Globus pallidus (tissue), 1 donor: ENCODE measurements at places on chromosomes 7 and 10.

DNA sequence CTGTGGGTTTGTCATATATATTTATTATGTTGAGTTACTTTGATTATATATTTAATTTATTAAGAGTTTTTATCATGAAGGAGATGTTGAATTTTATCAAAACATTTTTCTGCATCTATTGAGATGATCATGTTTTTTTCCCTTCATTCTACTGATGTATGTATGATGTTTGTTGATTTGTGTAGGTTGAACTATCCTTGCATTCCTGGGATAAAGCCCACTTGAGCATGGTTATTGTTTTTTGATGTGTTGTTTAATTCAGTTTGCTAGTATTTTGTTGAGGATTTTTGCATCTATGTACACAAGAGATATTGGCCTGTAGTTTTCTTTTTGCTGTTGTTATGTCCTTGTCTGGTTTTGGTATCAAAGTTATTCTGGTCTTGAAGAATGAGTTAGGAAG lies 31.1 kb downstream of the SCART1 start:
- no peak for DNase-seq

DNA sequence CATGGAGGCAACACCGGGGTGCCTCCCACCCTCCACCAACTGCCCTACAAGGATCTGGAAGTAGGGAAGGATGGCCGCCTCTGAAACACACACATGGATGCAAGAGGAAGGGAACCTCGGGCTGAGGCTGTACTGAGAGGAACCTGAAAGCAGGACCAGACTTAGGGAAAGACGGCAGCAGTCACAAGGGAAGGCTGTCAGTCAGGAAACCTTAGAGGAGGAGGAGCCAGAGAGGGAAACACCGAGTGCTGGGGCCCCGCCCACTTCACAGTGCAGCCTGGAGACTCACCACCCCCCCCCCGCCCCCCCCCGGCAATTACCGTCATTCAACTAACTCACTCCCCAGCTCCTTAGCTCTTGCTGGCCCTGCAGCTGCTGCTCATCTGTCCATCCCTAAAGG lies 2.5 kb downstream of the CYREN start:
- DNase-seq = no peak

GRCh38 chr10:3935141-3935540 lies 150.1 kb upstream of the KLF6 start:
- no peak for DNase-seq

DNA sequence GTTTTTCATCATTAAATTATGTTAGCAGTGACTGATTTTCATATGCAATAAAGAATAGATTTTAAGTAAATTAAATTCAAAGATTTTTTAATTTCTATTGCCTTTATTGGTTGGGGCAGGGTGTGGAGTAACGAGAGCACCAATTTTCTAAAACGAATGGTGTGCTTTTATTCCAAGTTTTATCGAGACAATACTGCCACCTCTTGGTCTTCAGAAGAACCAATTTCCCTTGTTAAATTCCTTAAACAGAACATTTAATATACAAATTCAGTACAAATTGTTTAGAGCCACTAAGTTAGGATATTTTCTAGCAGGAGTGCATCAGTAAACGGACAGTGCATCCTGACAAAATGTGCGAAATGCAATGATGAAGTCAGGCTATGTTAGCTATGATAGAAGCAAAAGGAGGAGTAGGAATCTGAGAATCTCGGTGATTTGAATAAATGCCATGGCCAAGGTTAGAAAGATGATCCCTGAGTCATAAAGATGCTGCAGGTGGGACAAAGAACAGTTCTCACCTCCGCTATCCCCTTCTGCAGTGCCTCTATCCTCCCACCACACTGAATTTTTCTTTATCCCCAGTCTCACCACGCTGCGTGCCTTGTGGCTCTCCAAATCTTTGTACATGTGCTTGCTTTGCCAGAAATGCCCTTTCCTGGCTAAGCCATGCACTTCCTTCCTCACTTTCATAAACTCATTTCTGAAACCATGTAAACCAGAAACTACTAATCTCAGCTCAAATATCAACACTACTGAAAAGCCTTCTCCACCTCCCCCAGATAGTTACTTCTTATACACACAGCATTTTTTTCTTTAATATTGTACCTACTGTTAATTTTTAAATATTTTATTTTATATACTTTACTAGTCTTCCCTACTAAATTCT lies 31.9 kb upstream of the AGBL3 start:
- peak; percentile 38 for DNase-seq

DNA sequence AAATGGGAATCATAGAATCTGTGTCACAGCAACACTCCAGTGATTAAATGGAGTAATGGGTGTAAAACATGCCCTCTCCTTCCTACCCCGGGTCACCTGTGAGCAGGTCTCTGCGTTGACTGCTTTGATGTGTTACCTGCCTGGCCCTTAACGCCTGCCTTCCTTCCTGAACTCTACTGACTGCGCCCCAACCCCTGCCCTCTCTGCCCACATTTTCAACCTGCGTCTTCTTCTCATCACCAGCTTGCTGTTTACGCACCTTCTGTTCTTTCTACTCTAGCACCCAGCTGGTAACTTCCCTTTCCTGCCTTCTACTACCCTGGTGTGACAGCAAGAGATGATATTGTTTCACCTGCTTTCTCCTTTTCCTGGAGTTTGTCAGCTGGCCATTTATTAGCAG lies 303.0 kb upstream of the LRGUK start:
- no peak for DNase-seq

DNA sequence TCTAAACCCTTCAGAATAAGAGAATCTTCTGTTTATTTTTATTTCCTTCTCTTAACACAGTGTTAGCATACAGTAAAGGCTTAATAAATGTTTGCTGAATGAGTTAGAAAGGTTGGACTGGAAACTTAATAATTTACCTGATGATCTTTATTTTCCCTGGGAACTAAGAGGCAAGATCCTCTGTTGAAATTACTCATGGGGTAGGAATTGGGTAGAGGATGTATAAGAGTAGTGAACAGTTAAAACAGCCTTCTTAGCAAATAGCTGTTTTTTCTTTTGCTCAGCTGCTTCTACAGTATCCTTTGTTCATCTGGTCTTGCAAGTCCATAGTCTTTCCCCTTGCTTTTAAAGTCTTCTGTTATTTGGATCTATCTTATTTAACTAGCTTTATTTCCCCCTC lies 80.0 kb downstream of the AKAP9 start:
- no peak for DNase-seq

DNA sequence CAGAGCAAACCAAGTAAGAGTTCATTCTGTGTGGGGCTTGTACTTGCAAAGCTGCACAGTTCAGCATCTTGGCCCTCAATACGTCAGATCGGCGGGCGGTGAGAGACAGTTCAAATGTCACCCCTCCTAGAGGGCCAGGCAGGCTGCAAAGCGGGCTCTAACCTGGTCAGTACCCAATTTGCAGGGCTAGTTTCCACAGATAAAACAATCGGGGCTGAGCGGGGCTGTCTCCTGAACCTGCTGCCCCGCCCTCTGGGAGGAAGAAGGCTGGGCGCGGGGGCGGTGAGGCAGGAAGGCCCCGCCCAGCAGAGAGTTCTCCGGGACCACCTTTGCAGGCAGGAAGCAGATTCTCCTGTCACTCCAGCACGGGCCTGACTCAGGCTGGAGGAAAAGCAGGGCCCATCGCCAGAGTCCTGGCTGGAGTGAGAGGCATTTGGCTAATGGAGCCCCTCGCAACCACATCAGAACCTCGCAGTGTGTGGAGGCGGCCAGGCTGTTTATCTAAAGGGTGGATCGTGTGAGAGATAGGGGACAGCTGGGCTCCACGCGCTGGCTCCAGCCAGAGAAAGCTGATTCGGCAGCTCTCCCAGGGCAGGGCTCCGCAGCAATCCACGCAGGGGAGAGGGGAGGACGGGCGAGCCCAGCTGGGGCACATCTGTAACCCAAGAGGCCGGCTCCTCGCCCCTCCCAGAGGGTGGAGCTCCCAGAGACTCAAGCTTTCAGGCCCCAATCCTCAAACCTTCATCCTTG lies 83.1 kb downstream of the SH3PXD2A start:
- no peak for DNase-seq

DNA sequence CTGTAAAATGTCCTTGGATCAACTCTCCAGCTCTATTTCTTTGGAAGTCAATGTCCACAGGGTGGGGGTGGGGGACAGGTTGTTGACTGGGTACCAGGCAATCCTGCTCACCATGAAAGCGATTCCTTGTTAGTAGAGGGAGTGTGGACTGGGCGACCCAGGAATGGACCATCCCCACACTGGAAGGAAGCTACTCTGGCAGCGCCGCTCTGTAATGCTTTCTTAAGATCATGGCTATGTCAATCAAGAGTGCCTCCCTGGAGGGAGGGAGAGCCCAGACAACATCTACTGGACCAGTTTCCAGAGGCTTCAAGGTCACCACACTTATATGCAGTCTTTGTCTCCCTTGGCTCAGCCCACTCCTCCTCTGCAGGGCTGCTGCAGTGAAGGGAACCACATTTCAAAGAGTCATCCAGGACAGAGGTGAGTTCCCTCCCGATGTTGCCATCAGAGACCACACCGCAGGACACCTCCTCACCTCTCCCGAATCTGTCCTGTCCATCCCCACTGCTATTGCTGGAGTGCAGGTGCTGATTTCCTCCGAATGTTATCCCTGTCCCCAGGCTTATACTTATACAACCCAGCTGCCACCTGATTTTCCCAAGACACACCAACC lies 6.9 kb downstream of the GIMAP5 start:
- DNase-seq = no peak

GRCh38 chr7:80459776-80460510 lies 51.9 kb downstream of the GNAT3 start:
- no peak for DNase-seq

GRCh38 chr7:3094701-3095445 lies 51.2 kb upstream of the CARD11 start:
- peak; percentile 47 for DNase-seq

DNA sequence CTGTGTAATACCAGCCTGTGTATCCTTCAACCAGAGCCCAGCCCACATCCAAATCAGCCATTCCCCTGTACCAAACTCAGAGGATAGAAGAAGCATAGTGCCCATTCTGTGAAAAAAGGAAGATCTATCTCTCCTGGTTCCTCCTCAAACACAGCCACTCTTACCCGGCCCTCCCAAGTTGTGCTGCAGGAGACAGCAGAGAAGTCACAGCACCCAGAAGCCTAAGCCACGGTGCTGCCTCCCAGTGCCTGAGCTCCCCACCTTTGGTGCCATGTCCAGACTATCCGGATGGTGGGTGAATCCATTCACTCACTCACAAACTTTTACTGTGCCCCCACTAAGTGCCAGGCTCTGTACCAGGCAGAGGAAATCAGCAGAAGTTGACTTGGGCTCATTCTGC lies 166.0 kb upstream of the ZMIZ1 start:
- DNase-seq = no peak

DNA sequence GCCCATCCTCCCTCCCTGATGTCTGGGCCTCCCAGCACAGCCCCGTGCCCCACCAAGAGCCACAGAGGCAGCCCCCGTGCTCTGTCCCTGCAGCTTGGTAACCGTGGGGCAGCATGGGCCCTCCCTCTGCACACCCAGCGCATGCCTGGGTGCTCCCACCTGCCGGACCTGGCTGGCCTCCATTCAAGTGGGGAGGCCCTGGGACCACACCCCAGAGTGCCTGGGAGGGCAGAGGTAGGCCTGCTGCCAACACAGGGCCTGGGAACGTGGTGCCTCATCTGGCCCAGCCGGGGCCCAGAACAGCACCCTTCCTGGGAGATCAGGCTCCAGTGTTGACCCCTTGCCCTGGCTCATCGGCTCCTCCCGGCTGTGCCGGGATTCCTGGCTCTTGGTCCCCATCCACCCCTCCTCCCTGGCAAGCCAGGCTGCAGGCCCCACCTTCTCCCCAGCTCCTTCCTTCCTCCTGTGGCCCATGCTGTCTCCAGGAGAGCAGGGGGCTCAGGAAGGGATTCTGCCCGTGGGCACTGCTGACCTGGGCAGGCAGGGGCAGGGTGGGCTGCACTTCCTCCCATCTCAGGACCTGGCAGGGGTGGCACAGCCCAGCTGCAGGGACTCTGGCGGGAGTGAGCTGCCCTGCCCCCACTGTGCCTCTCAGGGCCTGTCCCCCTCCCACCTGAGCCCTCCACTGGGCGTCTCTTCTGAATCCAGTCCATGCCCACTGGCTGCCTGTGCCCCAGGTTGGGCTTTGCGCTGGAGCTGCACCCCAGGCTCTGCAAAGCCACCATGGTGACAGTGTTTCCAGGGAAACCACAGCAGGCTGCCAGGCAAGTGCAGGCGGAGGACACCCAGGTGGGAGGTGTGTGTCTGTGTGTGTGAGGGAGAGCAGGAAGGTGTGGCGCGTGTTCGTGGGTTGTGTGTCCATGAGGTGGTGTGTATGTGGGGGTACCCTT lies 32.6 kb downstream of the PWWP2B start:
- DNase-seq = no peak

- no peak for DNase-seq
Observed at GRCh38 chr7:159028508-159029401, 115.9 kb downstream of the VIPR2 start.

- DNase-seq = no peak
Observed at GRCh38 chr10:44325157-44325556, 59.7 kb downstream of the CXCL12 start.

DNA sequence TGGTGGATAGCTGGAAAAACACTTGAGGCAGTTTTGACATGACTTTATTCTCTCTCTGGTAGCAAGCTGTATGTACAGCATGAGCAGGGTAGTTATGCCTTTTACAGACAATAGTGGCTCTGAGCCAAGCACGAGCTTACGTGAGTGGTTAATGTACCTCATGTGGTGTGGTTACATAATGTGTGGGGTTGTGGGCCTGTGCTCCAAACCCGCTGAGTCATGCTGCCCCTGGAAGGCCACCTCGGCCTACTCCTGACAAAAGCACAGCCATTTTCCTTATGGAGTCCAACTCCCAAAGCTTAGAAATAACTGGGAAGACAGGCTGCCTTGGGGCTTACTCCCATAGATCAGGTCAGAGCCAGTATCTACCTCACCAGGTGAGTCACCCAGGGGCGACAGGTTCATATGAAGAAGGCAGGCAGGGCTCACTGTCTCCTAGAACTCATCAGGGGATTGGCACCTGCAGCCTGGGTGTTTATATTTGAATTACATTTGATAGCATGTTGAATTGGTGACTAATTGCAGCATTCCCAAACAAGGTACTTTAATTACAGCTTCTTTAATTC lies 404.5 kb downstream of the ADRA2A start:
- DNase-seq = no peak

DNA sequence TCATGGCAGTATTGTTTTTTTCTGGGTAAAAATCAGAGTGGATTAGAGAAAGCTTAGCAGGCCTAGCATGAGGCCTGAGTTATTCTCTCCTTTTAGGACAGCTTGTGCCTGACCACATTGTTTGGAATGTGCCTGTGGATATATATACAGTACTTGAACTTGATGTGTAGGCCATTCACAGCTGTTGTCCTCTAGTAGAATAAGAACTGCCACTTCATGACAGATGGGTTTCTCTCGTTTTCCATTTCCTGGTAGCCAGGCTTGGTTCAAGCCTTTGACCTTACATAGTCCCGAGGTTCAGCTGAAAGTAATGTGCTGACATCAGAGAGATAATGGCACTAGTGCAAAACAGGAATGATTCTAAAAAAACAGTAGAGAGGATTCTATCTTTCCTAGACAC lies 473.9 kb downstream of the AUTS2 start:
- no peak for DNase-seq
